ENCODE measurements at places on chromosomes 3 and 15. TPM values are rescaled to one million over a fixed set of nuclear protein-coding genes. Genes with fewer than 3 reads are reported as not detected.
A peak's percentile ranks its signal among the peaks of the same experiment; 100 is the strongest.

- H3K27ac ChIP-seq, result no peak overlapping the region
- DNase-seq, result no peak
- no peaks in the 10 kb centered on the region for H3K4me1 ChIP-seq
- no peak overlapping the region for H3K4me3 ChIP-seq
Observed at GRCh38 chr15:67745073-67746006, 80.0 kb upstream of the SKOR1 start.

DNA sequence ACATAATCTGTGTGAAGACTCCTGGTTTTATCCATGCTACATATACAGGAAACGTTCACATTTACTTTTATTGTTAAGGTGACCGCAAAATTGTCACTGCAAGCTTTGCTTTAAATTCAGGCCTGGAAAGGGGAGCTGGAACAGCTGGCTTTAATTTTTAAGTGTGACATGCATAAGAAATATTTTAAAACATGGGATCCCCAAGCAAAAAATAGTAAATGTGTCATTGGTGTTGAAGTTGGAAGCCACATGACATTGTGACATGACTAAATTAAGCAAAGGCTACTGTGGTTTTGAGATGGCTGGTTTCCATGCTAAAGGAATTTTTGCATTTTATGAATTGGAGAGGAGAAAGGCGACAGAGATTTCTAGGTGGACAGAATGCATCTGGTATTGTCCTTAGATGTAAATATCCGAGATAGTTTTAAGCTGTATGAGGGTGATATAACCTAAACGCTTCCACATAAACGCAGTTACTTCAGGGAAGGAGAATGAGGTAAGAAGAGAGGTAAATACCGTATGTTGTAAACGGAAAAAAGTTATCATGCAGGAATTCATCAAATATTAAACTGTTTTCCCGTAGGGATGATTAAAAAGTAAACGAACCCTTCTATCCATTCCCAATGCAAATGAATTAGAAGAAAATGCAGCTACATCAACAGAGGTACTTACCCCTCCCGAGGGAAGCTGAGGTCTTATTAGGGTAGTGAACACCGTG lies 927 bp upstream of the FYTTD1 start:
- DNase-seq, result no peak
- no peaks in the 10 kb centered on the region for H3K36me3 ChIP-seq
- H3K4me3 ChIP-seq, result peak overlapping the region; percentile 94
- H3K27me3 ChIP-seq, result no peaks in the 10 kb centered on the region

GRCh38 chr3:38740537-38740936 lies 75.5 kb downstream of the SCN10A start:
- no peak overlapping the region for H3K4me3 ChIP-seq
- H3K27ac ChIP-seq, result no peak overlapping the region
- DNase-seq, result no peak
- no peaks in the 10 kb centered on the region for H3K27me3 ChIP-seq
- no peaks in the 10 kb centered on the region for H3K4me1 ChIP-seq

RPP14 gene
- 12.5 TPM for polyA plus RNA-seq

RBPMS2 gene
- 310 TPM for polyA plus RNA-seq

MIX23 gene
- polyA plus RNA-seq, result 58.4 TPM

CPNE9 gene
- not detected for polyA plus RNA-seq

ACP3 gene
- polyA plus RNA-seq, result 0.22 TPM
